ENCODE measurements at places on chromosomes 2 and 18.

- DNase-seq = no peak
These were observed 1668.2 kb upstream of the SLC39A10 start for GRCh38 chr2:193988784-193989183.

DNA sequence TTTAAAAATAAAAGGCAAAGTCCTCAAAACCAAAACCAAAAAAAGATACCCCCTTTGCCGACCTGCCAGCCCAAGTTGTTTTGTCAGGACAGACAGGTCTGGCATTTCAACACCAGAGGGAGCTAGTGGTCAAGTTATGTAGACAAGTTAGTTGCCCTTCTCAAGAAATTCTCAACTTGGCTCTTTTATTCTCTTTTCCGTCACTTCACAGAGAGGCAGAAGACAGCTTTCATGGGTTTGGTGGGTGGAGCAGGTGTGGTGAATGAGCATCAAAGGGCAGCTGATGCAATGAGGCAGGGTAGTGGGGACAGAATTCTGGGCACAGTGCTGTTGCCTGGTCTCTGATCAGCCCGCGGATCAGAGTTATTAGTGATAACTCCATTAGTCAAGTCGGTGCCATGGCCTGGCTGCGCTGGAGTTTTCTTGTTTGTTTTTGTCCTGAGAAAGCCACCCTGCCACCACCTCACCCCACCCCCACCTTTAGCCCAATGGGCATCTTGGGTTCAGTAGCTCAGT lies 303.7 kb upstream of the EPAS1 start:
- DNase-seq = peak; percentile 70

- no peak for DNase-seq
These were observed 292.1 kb downstream of the ETAA1 start for GRCh38 chr2:67689186-67689585.

- DNase-seq = no peak
These were observed 70.4 kb downstream of the CWC22 start for GRCh38 chr2:179936654-179937053.

Measured in mucosa of gallbladder (tissue), 1 donor.